ENCODE measurements at places on chromosomes 5 and 9.

DNA sequence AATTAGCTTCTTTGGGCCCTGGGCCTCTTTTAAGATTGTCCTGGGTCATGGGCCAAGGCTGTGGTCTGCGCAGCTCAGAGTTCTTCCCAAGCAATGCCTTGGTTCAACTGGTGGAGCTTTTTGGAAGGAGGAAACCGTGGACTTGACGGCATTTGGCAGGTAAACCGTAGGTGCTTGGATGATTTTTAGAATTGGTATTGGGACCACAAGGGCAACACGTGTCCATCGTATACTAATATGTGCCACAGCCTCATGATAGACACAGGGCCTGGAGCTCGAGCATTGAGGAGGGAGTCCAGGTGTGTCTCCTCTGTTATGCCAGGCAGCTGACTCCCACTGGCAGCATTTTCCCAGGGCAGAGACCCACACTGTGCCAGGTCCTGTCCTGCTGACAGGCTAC, 120.9 kb upstream of the PITX1 start:
- no peak for DNase-seq

DNA sequence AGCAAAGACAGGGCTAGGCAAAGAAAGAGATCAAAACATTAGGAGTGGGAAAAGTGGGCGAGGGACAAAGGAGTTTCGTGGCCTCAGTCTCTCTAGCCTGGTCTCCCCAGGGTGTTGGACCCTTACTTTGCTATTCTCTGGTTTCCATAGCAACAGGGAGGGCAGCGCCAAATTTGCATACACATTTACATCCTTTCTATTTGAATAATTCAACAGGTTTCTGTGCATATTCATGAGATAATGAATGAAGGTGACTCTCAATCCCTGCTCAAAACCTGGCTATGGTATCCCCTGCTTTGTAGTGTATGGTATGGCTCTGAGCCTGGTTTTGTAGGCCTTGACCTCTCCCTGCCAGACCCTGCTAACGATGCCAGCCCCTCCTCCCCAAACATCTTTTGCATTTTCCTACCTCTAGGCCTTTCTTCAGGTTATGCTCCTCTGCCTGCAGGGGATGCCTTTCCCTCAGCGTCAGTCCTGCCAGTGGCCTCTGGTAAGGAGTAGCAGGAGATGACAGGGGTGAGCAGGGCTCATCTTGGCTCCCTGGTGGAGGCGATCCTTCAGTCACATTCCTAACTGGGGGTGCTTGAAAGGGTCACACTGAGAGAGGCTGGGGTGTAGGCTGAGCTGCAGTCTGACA, 9.8 kb downstream of the RPP25L start:
- DNase-seq, result no peak

DNA sequence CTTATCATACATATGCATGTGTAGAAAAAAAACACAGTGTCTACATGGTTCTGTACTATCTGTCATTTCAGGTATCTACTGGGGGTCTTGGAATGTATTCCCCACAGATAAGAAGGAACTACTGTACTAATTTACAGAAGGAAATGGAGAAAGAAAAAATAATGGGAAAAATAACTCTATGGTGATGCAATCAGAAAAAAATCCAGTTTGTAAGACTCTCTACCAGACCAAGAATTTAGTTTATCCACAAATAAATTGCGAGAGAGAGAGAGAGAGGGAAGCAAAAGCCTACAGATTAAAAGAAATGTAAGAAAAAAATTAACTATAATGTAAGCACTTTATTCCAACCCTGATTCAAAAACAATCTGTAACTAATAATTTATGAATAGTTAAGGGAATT, 708.6 kb upstream of the ZNF608 start:
- no peak for DNase-seq

DNA sequence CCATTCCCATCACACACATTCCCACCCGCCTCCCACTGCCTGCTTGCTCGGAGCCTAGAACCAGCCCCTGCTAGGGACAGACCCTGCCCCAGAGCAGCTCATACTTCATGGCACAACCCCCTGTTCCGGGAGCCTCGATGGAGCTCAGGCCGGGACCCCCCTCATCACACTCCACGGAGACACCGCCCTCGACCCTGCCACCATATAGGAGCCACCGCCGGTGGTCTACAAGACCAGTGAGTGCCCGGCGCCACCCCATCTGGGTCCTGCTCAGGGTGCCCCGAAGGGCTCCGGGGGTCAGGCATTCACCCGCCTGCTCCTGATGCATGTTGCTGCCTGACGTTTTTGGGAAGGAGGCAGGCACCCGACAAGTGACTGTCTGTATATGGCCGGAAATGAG, 65.5 kb upstream of the RXRA start:
- no peak for DNase-seq

- DNase-seq, result no peak
These were observed 58.2 kb upstream of the SMARCA2 start for GRCh38 chr9:1956958-1957357.

DNA sequence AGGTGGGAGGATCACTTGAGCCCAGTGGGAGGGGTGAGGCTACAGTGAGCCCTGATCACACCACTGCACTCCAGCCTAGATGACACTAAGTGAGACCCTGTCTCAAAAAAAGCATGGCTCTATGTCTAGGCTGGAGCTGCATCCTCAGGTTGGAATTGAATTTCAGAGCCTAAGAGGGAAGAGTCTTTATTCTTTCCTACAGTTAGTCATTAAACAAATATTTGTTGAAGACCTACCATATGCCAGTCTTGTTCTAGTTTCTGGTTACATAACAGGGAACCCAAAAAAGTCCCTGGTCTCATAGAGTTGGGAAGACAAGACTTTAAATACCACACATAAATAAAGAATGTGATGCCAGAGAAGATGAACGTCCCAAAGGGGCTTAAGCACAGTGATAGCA, 6.9 kb upstream of the GRPEL2 start:
- no peak for DNase-seq
